ENCODE measurements at places on chromosomes 5 and 9.

DNA sequence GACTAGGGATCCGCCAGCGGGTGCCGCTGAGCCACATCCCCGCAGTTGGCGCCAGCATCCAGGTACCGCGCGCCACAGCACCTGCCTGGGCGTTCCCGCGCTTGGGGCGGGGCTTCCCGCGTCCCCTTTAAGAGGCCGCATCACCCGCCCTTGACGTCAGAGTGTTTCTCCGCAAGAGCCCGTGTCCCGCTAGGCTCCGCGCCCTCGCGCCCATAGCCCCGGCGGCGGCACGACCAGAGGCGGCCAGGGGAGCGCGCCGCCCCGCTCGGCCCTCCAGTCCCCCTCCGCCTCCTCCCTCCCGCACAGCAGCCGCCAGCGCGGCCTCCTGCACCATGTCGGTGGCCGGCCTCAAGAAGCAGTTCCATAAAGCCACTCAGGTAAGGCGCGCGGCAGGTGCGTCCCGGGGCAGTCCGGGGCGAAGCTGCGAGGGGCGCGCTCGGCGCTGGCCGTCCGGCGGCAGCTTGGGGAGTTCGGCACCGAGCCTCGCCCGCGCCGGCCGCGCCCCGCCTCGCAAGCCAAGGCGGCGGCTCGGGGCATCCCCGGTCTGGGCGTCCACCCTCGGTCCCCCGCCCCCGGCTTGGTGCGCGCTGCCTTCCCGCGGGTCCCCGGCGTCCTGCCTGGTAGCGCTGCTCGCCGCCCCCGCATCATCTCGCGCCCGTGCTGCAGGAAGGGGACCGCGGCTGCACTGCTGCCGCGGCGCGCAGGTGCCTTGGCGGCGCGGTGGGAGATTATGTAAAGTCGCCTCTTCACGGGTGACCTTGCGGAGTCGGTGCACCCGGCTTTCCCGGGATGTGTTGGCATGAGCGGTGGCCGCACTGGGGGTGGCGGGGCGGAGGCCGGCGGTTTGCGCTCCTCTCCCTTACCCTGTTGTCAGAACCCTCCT lies at the start of gene SH3GL2:
Gene SH3GL2, plus strand, starts transcription at position 156 of the 883 bp plus-strand sequence.
- DNase-seq: peak; percentile 6

DNA sequence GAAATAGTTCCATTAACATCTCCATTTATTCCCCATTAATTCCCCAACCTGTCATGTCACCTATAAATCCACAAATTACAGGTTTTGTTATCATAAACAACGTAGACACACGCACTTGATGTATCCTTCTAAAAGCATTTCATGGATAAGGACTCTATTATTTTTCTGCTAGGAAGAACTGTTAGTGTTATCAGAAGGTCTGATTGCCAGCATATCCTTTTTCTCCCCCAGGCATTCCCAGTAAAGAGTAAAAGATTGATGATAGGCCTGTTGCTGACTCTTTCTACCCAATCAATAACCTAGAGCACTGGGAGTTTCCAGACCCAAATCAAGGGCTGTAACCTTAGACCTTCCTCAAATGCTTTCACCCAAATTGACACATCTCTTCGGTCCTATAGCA lies 60.8 kb downstream of the RFK start:
- DNase-seq: no peak

GRCh38 chr9:110623462-110624025 lies 44.0 kb upstream of the SVEP1 start:
- peak; percentile 25 for DNase-seq

- DNase-seq: no peak
These were observed 44.0 kb downstream of the VAV2 start for GRCh38 chr9:133948131-133948530.

DNA sequence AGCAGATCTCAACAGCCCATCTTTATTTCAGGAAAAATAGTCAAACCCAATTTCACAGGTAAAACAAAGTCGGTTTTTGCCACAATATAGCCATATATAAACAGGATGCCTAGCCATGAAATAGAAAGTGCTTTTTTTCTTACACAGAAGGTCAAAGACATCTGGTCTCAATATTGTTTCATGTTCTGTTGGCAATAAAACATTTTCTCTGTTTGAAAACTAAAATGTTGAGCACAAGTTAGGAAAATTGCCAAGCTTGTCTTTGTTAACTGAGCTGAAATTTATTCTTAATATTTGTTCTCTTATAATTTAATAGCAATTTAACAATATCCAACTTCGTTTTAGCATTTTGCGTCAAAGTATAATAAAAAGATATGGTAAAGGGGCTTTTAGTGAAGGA lies 673.4 kb downstream of the DTWD2 start:
- DNase-seq: no peak

DNA sequence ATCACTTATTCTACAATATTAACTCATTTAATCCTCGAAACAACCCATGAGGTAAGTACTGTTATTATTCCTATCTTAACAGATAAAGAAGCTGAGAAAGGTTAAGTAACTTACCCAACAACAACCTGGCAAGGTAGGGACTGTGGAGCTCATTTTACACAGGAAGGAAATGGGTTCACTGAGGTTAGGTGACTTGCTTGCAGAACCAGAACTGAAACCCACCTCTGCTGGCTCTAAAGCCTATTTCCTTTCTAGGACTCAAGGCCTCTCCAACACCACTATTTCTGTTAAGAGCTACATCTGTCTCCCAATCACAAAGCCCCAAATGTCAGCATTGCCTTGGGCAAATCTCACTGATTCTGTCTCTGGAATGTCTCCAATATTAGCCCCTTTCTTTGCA lies 38.9 kb upstream of the IFNK start:
- no peak for DNase-seq

DNA sequence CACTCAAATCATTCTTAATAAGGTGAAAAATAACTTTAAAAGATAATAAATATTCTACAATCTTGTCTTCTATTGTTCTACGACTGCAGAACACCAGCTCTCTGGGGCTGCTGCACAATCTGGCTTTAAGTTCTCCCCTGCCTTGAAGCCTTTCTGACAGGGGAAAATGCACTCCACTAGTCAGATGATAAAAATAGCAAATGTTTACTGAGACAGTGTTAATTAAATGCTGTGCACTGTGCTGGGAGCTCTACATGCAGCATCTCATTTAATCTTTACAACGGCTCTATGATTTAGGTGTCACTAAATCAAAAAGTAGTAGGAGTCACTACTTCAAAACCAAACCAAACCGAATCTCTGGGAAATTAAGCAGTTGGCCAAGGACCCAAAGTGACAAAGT lies 132.7 kb downstream of the SLIT3 start:
- DNase-seq: no peak

DNA sequence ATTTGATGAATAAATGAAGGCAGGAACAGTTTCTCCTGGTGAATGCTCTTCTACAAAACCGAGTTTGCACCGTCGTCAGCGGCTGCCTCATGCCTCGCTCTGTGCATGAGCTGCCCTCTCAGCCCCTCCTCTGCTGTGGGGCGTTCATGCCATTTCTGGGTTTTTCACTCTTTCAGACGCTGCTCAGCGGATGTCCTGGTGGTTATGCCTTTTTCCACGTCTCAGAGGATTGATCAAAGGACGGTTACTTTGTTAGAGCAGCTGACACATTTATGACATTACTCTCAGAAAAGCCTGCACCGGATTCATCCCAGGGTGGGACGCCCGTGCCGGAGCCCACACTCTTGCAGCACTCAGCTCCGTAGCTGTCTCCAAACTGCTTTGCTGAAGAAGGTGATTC lies 195.9 kb upstream of the PPP1R26 start:
- DNase-seq: no peak

DNA sequence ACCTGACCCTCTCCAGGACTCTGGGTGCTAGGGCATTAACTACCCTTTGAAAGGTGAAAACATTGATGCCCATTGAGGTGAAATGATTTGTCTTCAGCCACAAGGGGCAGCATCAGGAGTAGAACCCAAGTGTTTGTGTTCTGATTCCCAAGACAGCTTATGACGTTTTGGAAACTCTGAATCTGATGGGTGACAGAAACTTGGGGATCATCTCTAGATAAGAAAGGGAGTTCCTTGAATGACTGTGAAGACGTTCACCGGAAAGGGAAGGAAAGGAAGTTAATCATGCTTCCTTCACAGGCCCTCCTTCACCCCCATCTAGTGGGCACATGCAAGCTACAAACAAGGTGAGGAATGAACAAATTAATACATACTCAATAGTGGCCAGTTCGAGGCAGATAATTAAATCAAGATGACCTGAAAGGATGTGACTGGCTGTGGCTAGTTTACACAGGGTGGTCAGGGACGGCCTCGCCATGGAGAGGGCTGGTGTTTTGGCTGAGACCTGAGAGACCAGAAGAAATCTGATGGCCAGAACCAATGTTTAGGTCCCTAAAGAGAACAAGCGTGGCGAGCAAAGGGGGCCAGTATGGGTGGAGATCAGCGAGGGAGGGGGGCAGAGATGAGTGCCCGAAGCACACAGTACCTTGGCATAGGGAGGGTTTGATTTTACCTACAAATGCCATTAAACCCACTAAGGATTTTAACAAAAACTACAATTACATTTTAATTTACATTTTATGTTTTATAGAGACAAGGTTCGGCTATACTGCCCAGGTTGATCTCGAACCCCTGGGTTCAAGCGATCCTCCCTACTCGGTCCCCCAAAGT lies 937 bp upstream of the SLC26A2 start:
- DNase-seq: peak; percentile 82

DNA sequence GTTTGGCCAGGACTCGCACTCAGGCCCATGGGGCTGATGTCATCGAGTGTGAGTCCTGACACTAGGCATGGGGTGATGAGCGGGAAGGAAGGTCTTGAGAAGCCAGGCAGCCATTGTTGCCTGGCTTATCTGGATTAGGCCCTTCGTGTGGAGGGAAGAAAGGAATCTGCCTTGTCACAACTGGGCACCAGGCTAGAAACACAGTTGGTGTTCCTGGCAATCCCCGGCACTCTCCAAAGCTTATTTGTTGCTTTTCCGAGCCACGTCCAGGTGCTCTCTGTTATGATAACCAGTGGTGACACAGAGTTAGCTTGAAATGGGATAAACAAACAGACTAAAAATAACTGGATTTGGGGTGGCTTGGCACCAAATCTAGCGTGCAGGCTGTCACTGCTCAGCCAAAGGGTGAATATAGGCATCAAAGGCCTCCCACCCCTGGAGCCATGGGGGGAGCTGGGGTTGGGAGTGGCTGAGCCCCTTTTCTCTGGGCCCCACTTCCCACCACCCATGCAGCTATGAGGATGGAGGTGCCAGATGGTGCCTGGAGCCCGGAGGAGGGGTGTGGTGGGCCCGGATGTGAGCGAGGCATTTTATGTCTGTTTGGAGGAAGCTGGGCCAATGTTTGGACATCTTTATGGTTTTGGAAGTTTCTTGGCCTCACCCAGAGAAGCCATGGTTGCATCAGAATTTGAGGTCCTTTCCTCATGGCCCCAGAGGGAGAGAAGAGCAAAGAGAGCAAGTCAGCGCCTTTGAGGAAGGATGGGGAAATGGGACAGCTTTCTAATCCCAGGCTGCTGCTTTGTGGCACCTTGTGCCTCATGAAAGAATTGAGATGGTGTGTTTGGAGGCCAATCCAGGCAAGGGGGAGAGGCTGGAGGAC lies 98.0 kb upstream of the PITX1 start:
- no peak for DNase-seq

- DNase-seq: no peak
These were observed 4.3 kb upstream of the TCOF1 start for GRCh38 chr5:150353032-150353675.

GRCh38 chr5:128559300-128560297 lies 21.6 kb upstream of the FBN2 start:
- DNase-seq: no peak

- no peak for DNase-seq
These were observed 12.8 kb downstream of the GOLGA1 start for GRCh38 chr9:124928116-124928515.

GRCh38 chr5:112210430-112211005 lies 208.6 kb downstream of the EPB41L4A start:
- DNase-seq: no peak

- DNase-seq: no peak
These were observed 631.1 kb downstream of the ACTL7B start for GRCh38 chr9:108224716-108225115.

GRCh38 chr5:72788866-72789505 lies 27.5 kb upstream of the TNPO1 start:
- DNase-seq: no peak

- DNase-seq: no peak
These were observed 1799.9 kb upstream of the ACO1 start for GRCh38 chr9:30584559-30584958.

DNA sequence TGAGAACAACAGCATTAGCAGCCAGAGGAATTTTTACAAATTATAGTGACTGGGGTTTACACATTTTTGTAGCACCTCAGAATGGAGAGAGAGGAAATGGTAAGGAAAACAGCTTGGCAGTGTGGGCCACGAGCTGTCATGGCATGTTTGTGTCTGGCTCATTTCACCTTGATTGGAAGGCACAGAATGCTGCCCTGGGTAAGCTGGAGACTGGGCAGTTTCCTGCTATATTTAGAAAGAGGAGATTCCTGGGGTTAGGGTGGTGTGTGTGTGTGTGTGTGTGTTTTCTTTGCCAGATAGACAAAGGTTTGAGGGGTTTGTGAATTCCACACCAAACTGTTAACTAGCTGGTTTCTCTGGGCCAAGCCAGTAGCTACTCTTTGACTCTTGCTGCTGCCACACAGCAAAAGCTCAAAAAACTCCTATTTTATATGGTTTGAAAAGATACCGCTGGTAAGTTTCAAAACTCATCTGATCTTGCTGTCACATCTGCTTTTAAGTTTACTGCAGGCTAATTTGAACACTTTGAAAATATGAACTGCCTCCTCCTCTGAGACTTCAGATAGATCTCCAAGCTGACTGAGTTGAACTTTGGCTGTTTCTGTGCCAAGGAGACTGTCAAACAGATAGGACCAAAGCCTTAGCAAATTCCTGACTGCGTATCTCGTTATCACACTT lies 9.1 kb downstream of the ARHGAP26 start:
- no peak for DNase-seq

- no peak for DNase-seq
These were observed 507.9 kb upstream of the DAP start for GRCh38 chr5:11268891-11269290.

All from T-helper 1 cell (primary cell).